Lower leg skin (tissue), 4 donors: ENCODE measurements at places on chromosomes 2 and 18.

DNA sequence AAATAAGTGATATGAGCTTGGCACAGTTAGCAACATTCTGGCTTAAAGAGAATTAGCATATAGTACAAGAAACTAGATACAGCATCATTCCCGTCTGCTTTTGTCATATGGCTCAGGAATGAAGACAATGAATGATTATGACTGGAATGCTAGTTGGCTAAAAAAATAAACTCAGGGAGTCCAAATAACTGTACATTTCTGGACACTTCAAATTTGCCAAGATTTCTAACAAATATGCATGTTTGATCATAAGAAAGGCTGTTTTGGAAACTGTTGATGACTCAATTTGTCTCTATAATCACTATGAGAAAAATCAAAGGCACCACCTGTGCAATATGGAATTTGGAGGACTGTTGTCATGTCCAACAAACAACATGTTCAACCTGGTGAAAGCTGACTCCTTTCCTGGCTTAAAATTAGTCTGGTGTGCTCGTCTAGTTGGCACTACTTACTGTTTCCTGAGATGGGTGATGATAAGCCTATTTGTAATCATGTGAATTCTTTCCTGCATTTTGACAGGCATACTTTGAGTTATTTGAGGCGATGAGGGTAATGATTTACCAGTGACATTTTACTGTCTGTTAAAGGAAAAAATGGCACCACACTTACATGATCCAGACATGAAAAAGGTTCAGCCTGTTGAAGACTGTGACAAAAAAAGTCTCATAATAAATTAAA lies 133.9 kb upstream of the CDH20 start:
- no peak for DNase-seq

GRCh38 chr2:83650161-83650560 lies 808.9 kb downstream of the SUCLG1 start:
- DNase-seq: no peak

GRCh38 chr2:235668782-235669181 lies 174.9 kb downstream of the AGAP1 start:
- DNase-seq: no peak

DNA sequence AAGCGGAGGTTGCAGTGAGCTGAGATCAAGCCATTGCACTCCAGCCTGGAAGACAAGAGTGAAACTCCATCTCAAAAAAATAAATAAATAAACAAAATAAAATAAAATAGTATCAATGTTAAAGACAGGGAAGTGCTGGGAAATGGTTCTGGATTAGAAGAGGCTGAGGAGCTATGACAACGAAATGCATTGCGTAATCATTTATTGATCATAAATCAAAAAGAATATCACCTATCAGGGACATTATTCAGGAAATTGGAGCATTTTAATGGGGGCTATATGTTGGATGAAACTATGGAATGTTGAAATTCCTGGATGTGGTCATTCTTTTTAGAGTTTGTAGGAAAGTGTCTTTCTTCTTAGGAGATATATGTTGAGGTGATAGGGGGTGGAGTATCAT lies 30.9 kb upstream of the MTA3 start:
- no peak for DNase-seq

DNA sequence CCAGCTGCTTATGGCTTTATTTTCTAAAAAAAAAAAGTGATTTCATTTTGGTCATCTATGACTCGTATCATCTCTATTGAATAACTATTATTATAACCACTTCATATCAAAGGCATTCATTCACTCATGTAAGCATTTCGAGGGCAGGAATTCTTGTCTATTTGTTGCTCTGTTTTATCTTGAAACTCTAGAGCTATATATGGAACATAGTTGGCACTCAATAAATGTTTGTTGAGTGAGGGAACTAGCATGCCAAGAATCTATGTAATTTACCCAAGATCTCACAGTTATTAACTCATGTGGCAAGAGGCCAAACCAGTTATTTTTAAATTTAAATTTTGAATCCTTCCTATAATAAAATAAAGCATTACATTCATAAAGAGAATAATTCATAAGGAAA lies 470.1 kb downstream of the TMX3 start:
- no peak for DNase-seq

DNA sequence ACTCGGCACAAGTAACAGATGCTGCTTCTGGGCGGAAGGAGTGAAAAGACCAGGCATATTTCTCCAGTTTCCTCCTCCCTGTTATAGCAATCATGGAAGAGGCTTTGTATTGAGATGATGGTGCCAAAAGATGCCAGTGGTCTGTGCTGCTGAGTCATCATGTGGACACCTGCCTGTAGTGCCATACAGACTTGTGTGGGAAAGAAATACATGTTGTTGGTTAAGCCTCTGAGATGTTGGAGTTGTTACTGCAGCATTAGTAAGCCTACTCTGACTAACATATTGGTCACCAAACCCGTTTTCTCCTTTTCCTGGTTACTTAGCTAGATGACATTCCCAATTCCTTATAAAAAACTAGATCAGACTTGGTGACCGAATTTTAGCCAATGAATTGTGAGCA lies 356.9 kb downstream of the ZNF521 start:
- no peak for DNase-seq

- no peak for DNase-seq
These were observed 176.0 kb downstream of the DIS3L2 start for GRCh38 chr2:232137356-232138147.

DNA sequence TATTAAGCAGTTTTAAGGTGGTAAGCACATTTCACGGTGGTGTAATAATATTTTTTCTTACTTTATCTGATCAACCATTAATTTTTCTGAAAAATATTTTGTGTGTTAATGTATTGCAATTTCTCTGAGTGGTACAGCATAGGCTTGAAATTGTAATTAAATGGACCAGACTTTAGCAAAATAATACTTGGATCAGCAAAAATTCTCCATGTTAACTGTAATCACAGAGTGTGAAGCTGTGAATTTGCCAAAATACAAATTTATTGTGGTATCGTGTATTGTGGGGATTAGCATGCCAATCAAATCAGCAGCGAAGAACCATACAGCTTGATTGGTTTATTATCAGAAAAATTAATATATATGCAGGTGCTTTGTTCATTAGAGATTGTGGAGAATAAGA lies 1088.9 kb upstream of the GYPC start:
- DNase-seq: no peak

DNA sequence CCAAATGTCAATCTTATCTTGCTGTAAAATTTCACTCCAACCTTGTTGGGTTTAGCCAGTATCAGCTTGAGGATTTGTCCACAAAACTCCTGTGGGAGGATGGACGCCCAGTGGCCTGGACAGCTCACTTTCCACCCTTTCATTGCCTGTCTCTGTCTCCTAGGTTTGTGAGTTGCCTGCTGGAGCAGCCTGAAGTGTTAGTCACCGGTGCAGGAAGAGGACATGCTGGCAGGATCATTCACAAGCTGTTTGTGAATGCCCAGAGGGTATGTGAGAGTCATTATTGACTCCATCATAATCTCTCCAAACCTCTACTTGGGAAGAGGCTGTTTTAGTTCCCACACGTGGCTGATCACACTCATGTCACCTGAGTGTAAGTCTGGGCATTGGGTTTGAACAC lies 112.3 kb downstream of the RAB3GAP1 start:
- no peak for DNase-seq

- DNase-seq: no peak
These were observed 21.2 kb downstream of the TRIB2 start for GRCh38 chr2:12737738-12738485.

DNA sequence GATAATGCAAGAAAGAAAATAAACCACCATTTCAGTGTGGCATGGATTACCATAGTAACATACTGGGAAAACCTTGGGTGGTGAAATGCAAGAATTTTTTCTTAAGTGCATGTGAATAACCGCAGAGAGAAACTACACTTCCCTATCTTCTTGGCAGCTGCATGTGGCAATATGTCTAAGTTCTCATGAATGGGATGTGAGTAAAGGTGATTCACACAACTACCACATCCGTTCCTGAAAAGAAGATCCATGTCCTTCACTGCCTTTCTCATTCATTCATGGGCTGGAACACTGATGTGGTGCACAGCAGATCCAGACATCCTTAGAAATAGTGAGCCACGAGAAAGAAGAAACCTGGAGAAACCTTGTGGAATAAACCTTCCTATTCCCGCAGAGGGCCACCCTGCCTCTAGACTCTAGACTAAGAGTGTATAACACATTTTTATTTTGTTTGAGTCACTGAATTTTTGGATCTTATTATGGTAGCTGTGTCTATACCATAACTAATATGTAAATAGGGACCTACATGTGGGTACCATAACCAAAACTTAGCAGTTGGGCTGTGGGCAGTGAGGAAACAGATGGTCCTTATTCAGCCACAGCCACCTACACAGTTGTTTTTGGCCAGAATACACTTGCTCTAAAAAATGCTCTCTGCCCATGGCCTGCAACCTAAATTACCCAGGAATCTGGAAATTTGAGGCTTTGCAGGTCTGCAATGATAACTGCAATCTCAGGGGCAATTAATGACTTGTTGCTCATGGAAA lies 573.3 kb downstream of the LRP1B start:
- DNase-seq: no peak

GRCh38 chr18:23922939-23923338 lies 91.6 kb upstream of the TTC39C start:
- no peak for DNase-seq

DNA sequence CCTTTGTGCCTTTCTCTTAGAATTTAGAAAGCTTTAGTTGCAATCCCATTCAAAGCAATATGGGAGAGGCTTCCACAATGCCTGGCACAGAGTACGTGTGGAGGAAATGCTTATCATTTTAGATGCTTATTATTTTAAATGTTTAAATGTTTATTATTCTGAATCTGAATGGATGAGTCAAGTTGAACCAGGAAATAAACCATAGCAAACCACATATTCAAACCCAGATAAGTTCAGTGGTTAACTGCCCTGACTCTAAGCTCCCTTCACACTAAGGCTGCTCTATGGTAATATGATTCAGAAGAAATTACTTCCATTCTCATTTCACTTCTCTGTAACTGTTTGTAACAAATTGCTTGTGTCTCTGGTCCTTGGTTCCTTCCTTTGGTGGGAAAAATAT lies 5.2 kb upstream of the PPP4R1 start:
- no peak for DNase-seq

GRCh38 chr2:20108655-20109396 lies 57.4 kb upstream of the LAPTM4A start:
- DNase-seq: no peak

DNA sequence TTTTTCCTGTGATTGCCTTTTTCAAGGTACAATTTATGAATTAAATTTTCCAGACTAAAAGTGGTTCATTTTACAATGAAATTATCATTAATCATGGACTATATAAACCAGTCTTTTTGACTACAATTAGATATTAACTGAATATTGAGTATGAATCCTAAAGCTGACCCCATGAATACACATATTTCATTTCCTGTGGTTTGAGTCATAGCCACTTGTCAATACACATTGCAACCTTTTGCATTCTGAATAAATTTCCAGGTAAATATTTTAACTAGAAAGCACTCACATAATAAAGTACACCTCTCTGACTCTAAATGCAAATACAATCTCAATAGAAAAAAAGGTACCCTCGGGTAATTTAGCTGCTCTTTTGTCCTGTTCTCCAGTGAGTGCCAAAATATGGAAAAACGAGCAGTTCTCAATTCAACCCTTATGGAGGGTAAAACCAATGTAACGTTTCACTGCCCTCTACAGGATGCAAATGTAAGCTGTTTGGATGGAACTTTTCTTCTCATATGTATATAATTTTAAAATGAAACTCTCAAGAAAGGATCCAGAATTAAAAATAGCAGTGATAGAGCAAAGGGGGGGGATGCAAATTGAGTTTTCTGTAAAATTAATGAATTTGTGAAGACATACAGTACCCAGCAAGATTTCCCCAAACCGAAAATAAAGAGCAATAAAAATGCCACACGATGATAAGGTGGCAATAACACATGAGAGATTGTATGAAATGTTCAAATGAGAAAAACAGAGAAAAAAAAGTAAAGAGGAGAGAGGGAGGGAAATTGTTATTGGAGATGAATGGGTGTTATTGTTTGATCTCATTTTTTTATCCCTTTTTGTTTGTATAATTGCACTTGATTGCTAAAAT lies 1795.7 kb upstream of the PIK3C3 start:
- DNase-seq: no peak

GRCh38 chr2:173008786-173009185 lies 66.9 kb upstream of the MAP3K20 start:
- DNase-seq: no peak

- DNase-seq: no peak
These were observed 40.2 kb upstream of the UBXN4 start for GRCh38 chr2:135701442-135701841.

DNA sequence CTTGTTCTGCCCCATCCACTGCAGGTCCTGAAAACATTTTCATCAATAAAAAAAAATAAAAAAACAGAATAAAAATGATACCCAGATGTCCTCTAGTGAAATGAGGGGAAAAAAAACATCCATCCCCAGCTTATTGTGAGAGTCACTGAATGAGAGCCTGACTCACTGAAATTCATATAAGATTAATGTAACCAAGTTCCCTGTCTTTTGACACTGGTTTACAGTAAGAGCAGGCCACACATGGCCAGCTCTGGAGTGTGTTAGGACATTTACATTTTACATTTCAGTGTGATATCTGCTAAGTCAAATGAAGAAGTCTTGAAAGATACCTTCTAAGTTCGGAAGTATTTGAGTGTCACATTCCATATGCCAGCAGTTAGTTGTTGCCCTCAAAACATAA lies 21.1 kb upstream of the IL18R1 start:
- no peak for DNase-seq

DNA sequence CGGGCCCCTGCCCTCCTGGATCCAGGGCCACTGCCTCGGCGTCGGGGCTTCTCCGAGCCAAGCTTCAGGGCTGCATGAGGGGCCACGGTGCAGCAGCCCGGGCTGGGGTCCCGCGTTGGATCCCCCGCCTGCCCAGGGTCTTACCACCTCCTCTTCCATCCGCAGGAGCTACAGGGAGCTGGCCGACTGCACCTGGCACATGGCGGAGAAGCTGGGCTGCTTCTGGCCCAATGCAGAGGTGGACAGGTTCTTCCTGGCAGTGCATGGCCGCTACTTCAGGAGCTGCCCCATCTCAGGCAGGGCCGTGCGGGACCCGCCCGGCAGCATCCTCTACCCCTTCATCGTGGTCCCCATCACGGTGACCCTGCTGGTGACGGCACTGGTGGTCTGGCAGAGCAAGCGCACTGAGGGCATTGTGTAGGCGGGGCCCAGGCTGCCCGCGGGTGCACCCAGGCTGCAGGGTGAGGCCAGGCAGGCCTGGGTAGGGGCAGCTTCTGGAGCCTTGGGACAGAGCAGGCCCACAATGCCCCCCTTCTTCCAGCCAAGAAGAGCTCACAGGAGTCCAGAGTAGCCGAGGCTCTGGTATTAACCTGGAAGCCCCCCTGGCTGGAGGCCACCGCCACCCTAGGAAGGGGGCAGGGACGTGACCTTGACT lies 52.1 kb downstream of the RAMP1 start:
- DNase-seq: no peak

DNA sequence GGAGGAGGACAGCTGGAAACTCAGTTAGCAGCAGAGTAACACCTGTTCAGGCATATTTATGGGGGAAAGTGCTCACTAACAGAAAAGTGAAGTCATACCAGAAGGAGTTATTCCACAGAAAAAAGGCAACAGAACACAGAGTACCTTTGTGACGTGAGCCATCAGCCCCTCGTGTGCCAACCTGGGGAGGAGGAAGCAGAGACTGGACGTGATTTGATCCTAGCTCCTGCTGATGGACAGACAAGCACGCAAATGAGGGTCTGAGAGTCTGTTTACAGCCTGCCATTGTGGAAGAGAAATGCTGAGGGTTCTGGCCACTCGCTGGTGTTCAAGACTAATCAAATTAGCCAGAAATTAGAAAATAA lies 120.7 kb downstream of the ZNF521 start:
- DNase-seq: no peak
